EH (cell line): ENCODE measurements at places on chromosomes 2 and 18.
A peak's percentile ranks its signal among the peaks of the same experiment; 100 is the strongest.

DNA sequence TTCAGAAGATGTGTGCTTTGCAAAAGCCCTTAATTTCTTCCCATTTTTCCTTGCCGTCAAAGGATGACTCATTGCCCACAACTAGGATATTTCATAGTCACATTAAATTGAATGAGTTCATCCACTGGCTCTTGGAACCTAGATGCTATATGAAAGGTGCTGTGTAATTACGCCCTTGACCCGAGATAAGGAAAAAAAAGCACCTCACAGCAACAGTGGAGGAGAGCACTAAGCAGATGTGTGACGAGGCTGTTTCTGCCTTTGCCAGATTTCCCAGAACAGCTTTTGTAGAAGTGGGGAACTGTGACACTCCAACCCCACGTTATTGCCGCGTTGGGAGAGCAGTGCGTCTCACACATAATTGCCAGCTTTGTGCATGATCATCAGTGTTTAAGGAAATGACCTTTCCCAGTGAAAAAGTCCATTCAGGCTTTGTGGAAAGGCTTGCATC is 33.3 kb upstream of the TMEM87B start:
- peak; percentile 44 for DNase-seq

DNA sequence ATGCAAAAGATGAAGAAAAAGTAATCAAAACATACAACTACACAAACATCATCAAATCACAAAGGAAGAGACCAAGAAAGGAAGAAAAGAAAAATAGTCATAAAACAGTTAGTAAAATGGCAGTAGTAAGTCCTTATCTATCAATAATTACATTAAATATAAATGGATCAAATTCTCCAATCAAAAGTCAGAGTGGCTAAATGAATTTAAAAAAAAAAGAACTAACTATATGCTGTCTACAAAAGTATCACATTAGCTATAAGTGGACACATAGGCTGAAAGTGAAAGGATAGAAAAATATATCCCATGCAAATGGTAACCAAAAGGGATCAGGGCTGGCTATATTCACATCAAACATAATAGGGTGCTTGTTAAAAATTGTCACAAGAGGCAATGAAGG is 116.5 kb downstream of the NOL4 start:
- DNase-seq = no peak

GRCh38 chr2:28650266-28650584 is 101.4 kb upstream of the PPP1CB start:
- no peak for DNase-seq

- DNase-seq = peak; percentile 67
These were observed 71.1 kb upstream of the SH3BP4 start for GRCh38 chr2:234880551-234881211.

GRCh38 chr18:49744376-49745008 is 68.8 kb downstream of the ACAA2 start:
- DNase-seq = no peak

GRCh38 chr2:152635635-152636298 is 81.5 kb downstream of the PRPF40A start:
- DNase-seq = peak; percentile 65

DNA sequence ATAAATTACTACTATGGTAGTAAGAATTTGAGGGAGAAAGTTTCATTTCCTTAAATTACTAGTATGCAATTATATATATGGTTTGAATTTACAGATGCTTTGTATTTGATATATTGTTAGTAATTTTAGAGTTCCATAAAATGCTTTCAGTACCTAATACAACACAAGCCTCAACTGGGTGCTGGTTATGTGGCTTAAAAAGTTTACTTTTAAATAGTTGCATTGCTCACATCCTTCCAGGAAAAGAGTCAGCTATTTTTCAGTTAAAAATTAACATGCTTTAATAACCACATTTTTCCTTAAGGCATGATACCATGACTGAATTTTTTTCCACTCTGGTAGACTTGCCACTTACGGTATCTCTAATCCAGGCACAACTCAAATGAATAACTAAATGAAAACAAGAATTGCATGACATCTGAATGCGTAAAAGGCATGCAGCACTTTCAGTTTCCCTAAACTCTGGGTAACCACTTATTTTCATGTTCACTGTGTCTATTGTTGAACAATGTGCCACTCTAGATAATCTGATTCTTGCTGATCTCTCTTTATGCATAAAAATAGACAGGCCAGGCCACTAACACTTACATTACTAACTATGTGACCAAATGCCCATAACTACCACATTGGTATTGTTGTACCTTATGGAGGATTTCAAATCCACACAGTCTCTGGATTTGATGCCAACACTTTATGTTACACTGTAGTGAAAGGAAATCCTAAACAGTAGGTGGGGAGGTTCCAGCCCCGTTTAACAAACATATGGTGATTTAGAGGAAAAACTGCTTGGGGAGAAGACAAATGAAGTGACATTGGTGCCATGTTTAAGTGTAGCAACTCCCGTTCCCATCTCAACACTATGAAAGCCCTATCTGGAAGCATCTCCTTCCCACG is 35.5 kb upstream of the SLC35F5 start:
- DNase-seq = peak; percentile 90

DNA sequence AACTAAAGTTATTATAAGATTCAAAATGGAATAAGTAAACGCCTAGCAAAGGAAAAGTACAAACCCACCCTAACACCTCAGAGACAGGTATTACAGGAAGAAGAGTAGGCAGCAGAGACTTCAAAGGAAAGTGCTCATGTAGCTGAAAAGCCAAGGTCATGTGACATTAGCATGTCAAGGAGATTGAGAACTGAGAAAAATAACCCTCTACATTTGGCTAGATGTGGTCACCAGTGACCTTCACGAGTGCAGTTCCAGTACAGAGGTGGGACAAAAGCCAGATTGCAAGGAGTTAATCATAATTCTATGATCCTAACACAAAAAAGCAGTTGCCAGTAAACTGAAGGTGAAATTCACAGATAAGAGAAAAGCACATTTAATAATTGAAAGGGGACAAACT is 252.7 kb downstream of the ZEB2 start:
- no peak for DNase-seq

GRCh38 chr2:59798687-59799232 is 754.7 kb downstream of the BCL11A start:
- no peak for DNase-seq

DNA sequence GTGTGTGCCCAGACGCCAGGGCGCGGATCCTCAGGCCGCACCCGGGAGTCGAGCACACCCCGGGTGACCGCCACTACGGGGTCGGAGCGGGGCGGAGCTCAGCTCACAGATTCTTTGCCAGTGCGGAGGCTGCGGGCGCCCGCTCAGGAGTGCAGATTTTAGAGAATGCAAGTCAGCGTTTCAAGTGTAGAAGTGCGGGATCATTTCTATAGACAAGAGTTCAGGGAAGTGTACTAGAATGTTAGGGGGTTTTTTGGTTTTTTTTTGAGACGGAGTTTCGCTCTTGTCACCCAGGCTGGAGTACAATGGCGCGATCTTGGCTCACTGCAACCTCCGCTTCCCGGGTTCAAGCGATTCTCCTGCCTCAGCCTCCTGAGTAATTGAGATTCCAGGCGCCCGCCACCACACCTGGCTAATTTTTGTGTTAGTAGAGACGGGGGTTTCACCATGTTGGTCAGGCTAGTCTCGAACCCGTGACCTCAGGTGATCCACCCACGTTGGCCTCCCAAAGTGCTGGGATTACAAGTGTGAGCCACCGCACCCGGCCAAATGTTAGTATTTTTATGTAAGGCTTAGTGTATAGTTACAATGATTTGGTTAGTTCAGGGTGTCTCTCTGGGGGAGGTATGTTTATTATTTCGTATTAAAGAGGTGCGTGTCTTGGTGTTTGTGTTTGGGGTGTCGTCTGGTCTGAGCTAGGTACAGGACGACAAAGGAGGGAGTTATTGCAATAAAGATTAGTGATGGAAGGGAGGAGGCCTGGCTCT is 619 bp upstream of the FAM168B start:
- DNase-seq = peak; percentile 78

GRCh38 chr18:56235481-56236013 is 402.8 kb downstream of the TXNL1 start:
- DNase-seq = no peak

DNA sequence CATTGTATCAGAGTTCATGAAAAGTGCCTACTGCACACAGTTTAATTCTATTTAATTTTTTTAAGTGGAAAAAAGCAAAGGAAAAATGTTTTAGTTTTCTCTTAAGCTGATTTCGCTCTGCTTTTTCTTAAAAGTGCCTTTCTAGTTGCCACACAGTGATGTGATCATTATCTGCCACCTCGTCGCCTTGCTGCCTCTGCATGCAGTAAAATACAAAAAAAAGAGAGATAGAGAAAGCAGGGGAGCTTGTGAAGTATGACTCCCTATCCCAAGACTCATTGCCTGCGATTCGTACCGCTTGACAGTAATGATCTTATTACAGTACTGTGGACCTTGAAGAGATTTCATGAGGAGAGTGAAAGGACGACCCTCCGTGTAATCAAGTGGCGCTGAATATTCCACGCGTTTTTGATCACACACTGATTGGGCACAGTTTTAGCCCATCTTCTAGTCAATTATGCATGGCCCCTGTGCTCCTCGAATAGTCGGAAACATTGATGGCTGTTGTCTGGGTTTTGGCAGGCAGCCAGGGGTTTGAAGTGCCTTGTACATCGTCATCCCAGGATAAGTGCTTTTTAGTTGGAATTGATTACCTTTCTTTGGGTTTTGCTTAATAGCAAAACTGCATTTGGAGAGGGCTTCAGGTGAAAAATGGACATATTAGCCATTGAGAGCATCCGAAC is 188.3 kb downstream of the GBX2 start:
- no peak for DNase-seq

- DNase-seq = no peak
These were observed 99.3 kb downstream of the KLHL29 start for GRCh38 chr2:23484275-23484674.

GRCh38 chr18:72206814-72207213 is 337.3 kb downstream of the CBLN2 start:
- no peak for DNase-seq

- DNase-seq = no peak
These were observed 18.8 kb downstream of the TMEM185B start for GRCh38 chr2:120204417-120204816.

DNA sequence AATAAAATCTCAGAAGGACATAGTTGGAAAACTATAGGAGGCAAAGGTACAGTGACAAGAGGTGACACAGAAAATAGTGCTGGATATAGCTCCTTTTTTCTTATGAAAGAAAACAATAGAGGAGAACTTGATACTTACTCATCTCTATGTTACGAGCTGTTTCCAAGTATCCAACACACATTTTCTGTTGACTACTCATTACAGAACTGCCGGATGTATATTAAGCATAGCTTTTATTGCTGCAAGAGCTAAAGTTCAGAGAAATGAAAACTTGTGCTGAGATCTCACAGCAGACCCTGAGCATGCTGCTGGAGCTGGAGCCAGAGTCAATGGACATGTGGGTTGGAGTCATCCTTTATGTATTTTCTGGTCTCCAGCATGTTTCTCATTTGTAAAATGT is 210.0 kb upstream of the NT5C1B start:
- peak; percentile 70 for DNase-seq

DNA sequence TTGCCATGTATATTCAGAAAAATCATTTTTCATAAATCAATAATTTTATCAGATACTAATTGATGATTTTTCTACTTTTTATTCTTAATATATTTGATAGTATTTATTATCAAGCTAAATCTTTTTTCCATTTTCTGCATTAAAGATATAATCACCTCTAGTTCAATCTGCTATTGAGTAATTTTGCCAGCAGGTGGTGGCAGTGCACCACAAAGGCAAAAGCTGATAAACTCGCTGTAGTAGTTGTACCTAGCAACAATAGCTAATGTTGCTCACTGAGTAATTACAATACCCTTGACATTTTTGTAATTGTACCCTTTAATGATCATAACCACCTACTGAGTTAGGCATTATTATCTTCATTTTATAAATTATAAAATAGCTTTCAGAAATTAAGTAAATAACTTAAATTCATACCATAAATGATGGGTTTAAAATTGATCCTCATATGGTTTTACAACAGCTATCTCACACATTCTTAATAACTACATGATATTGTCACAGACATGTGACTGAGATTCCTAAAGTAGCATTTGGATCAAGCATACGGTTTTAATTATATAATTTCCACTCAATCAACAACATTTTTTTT is 52.0 kb upstream of the CALCRL start:
- DNase-seq = peak; percentile 69

GRCh38 chr2:100246163-100247145 is 75.8 kb downstream of the LONRF2 start:
- DNase-seq = peak; percentile 21

GRCh38 chr2:24920098-24920808 is at the start of gene ADCY3:
TSS of gene ADCY3 (minus strand) at chr2:24920237. CDS start at chr2:24918987, 1,250 bp downstream.
- peak; percentile 68 for DNase-seq

DNA sequence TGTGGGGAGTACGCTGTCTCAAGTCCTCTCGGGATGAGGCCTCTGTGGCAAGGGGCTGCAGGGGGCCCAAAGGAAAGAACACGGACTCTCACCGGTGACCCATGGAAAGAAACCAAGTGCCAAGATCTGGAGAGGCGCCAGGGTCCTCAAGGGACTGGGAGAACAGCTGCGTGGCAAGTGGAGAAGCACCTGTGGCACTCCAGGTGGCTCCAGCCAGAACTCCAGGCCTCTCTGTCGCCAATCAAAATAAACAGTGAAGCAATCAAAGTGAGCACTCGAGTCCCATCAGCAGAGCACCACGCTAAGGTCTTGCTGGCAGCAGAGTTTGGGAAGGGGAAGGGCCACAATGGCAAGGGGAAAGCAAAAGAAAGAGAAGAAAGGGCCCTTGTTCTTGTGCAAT is 54.7 kb downstream of the BCL2 start:
- DNase-seq = no peak

DNA sequence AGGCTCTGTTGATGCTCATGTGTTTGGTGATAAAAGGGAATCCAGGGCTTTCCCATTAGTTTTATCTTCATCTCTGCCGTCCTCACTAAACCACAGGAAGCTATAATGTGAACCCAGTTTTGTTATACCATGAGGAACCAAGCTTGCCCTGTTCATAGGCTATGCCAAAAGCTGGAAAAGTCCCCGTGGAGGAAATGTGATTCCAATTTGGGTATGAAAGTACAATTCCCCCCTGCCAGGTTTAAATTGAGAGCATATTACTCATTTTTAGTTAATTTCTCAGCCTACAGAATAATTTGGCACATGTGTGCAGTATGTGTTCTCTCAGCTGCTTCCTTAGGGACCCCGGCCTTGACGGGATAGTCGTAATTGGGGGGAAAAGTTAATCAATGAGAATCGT is 327.4 kb downstream of the RND3 start:
- no peak for DNase-seq

- DNase-seq = no peak
These were observed 3.9 kb downstream of the SLC35F6 start for GRCh38 chr2:26767894-26768487.
